ENCODE measurements at places on chromosomes 7 and 10.

- DNase-seq = no peak
These were observed 391.2 kb downstream of the TYW1 start for GRCh38 chr7:67387851-67388250.

DNA sequence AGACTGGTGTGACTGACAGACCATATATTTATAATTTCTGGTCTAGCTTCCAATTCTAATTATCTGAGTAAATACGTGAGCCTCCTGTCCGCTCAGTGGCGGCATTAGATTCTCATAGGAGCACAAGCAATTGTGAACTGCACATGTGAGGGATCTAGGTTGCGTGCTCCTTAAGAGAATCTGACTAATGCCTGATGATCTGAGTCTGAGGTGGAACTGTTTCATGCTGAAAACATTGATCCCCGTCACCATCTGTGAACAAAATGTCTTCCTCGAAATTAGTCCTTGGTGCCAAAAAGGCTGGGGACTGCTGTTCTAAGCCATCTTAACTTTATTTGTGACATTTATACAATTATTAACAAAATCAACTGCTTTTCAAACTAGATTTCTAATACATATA is 164.7 kb upstream of the MEOX2 start:
- no peak for DNase-seq

GRCh38 chr7:81949306-81949705 is 179.5 kb upstream of the HGF start:
- DNase-seq = no peak

- DNase-seq = no peak
These were observed 214.7 kb upstream of the SLC26A5 start for GRCh38 chr7:103660455-103661371.

GRCh38 chr10:92847202-92847864 is 987 bp upstream of the EXOC6 start:
- no peak for DNase-seq

- no peak for DNase-seq
These were observed 390.1 kb downstream of the GATA3 start for GRCh38 chr10:8444630-8445029.

DNA sequence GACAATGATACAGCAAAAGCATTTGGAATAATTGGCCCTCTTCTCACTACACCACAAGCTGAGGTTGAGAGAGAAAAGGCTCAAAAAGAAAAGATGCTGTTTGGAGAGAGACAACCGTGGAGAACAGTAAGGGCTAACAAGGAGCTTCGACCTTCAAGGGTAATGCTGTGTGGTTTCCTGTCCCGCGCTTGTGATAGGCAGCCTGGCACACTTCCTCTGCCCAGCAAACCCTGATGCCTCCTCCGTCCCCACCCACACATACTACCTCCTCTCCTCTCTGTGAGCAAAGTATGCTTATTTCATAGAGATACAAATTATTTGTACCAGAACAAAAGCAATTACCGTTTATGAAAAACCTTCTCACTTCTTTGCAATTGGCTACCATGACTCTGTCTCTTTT is 755.4 kb downstream of the KCNMA1 start:
- no peak for DNase-seq

DNA sequence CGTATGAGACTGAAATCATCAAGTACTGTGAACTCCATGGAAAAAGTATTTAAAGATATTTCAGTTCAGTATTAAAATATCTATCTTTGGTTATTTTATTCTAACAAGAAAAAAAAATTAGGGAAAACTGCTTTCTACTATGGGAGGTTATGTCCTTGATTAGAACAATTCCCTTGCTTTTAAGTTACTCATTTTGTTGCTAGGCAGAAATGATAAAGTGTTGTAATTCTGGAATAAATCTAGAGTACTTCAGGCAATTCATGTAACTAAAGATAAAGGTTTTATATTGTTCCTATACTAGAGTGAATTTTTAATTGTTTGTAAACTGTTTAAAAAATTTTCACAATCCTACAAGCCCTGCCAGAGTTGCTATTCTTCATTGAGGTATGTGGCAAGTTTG is 92.0 kb downstream of the BBS9 start:
- DNase-seq = no peak

GRCh38 chr10:126349676-126350075 is 38.6 kb downstream of the ADAM12 start:
- no peak for DNase-seq

- DNase-seq = no peak
These were observed 6.1 kb downstream of the LRRN3 start for GRCh38 chr7:111096997-111097396.

DNA sequence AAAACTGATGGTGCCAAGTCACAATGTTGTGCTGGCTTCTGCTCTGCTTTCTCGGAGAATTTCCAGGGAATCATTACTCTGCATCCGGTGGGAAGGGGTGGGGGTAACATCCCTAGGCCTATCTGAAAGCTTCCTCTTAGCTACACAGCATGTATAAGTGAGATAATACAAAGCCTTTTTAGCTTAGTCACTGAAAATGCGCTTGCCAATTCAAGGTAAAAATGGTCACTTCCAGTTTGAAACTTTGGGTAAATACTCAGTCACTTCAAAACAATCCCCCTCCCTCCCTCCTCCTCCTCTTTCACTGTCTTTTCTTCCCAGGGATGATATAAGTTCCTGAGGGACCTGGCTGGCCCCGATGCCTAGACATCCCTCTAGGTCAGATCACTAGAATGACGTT is 57.3 kb upstream of the APBB1IP start:
- DNase-seq = no peak

GRCh38 chr10:73586583-73586984 is 4.6 kb downstream of the USP54 start:
- DNase-seq = no peak

- DNase-seq = no peak
These were observed 69.2 kb downstream of the ARMC3 start for GRCh38 chr10:22997096-22997495.

DNA sequence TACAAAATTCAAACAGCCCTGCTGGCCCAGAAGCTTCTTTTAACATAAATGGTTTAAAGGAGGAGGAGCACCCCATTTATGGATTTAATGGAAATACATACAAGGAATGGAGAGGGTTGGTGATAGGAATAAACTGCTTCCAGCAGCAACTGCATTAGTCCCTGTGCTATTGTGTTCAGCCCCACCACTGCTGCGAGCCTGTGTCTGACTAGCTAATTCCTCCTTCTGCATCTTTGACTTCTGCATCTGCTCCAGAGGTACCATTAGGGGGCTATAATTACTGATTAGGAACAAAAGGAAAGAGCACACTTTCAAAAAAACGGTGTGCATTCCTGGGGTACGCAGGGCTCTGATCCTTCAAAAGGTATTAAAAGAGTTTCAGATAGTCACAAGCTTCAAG is 24.8 kb downstream of the CDCA7L start:
- DNase-seq = no peak

DNA sequence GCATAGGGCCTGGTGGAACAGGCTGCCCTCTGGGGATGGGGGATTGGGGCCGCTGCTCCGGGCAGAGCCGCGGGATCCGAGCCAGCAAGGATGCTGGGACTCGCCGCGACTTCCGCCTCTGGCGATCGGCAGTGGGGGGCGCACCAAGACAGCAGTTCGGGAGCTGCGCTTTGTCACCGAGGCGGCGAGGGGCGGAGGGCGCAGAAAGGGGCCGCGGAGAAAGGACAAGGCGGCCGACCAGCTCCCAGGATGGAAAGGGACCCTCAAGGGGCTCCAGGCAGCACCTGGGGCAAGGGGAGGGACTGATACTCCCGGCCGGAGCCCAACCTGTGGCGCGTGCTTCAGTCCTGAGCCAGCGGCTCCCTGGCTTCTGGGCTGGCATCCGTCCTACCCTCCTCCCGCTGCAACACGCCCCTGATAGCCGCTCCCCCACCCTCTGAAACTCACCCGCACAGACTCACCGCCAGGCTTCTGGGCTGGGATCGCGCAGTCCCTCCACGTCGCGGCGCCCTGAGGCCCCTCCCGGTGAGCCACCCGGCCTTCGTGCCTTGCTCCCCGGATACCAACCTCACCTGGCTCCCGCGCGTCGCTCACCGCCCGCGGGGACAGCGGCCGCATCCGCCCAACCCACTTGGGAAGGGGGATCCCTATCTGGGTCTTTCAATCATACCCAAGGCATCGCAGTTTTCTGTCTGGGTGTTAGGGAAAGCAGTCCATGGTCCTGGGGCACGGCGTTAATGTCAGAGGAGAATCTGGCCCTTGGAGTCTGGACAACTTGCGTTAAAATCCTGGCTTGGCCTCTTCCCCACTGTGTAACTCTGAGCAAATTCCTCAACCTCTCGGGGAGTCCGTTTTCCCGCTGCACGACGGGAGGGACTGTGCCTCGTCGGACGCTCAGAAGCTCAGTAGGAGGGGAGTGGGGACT is 7.0 kb upstream of the EVX1 start:
- DNase-seq = no peak

DNA sequence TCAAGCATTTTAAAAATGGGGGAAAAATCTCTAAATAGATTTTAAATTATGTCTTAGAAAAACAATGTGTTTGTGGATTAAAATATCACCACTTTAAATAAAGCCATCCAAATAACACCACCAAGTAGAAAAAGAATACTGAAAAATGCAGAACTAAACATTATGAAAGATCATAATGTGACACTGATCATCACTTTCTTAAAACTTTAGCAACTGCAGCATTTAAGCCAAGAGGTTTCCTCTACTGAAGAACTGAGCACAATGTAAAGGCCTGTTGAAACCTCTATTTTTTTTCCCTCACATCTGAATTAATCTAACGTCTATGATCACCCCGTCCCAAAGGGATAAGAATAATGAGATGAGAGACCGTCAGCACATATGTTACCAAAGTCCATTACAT is 18.6 kb downstream of the MINDY3 start:
- DNase-seq = no peak

DNA sequence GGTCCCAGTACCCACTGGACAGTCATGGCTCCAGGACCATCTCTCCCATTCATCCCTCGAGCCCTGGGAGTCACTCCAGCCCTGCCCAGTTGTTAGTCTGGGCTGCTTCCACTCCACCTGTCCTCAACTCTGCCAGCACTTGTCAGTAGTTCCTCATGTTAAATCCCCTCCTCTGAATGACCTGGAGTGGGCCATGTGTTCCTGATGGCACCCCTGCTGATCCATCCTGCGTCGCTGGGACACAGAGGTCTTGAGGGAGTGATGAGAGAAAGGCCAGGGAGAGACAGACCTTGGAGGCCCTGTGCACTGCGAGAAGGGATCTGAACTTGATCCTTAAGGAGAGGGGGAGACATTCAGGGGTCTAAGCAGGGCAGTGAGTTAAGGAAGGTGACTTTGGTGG is 174.9 kb downstream of the GRID1 start:
- DNase-seq = no peak

DNA sequence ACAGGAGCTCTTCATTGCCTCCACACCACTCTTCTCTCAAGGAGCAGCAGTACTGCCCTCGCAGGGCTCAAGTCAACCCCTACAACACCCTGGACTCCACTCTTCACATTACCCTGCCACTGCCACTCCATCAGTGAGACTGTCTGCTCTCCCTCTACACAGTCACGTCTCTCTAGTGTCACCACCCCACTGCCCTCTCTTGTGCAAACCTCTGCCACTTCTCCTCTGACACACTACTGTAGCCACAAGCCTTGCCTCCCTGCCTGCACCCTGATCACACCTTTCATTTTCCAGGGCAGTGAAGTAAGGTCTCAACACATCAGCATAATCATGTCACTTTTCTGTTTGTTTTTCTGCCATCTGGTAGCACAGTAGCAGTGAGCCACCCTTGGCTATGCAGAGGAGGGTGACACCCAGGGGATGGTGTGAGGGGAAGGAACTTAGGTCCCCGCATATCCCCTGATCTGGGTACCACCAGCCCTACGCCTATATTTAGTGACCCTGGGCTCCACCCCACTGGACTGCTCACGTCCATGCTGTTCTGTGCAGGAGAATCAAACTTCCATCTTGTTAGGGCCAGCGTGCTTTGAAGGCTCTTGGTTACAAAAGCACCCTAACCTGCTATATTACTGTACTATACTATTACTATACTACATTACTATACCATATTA is 1.6 kb downstream of the C10orf143 start:
- no peak for DNase-seq

GRCh38 chr10:32982911-32983909 is 25.2 kb upstream of the ITGB1 start:
- no peak for DNase-seq

- DNase-seq = no peak
These were observed 1060.2 kb downstream of the KCNMA1 start for GRCh38 chr10:76577455-76577854.

GRCh38 chr10:60822809-60823208 is 44.5 kb downstream of the CDK1 start:
- DNase-seq = no peak

DNA sequence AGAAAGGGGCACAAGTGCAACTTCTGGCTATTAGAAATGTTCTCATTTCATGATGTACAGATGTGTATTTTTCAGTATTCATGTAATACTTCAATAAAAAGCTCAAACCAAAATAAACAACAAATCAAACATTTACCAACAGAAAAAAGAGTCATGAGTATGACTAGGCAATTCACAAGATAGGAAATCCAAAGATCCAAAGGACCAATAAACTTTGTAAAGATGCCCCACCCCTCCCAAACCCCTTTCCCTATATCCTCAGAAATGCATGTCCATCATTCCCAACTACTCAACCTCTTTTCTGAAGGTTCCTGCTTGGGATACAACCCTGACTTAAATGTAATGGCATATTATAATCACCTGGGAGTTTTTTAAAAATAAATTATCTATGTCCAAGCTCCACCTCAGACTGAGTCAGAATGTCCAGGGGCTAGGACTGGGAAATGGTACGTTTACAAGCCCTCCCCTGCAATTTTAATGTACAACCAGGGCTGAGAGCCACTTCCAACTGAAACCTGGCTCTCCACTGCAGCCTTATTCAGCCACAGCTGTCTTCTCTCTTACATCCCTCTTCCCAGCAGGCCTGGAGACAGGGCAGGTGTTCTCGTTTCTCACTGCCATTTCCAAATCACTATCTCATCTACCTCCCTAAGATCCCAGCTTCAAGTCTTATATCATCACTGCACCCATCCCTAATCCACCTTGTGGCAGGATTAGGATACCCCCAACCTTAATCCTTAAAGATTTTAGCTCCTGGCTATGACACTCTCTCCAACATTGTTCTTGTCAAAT is 36.5 kb downstream of the COA1 start:
- no peak for DNase-seq

DNA sequence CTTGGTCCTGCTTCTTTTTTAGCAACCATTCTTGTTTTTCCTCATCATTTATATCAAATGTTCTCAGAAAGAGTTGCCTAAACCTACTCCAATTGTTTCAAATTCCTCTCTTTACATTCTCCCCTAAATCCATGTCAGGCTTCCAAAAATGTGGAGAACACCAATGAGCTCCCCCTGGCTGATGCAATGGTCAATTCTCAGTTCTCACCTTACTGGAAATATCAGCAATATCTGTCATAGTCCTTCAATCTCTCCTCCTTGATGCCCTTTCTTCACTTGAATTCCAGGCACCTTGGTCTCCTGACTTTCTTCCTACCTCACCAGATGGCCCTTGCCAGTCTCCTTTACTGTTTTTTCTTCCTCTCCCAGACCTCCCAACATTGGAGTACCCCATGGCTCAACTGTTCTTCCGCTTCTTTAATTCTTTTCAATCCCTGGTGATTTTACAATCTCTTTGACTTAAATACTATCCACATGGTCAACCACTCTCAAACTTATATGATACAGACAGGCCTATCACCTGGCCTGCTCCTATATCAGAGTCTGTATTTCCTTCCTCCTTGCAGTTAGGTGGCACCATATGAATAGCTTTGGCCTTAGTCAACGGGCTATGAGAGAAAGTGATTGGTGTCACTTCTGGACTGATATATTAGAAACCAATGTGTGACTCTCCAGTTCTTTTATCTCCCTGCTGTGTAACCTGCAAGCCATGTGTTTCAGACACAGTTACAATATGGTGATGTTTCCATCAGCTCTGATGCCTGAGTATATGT is 47.4 kb upstream of the CAV2 start:
- DNase-seq = no peak

- DNase-seq = no peak
These were observed 321.9 kb downstream of the CCDC3 start for GRCh38 chr10:12679636-12680035.

Data from stimulated activated CD4-positive, alpha-beta T cell treated with anti-CD3 and anti-CD28 coated beads, Interleukin-2, amount 100 ng/mL, for 48 hours (primary cell).